ENCODE measurements at places on chromosomes 13 and 19.
A peak's percentile ranks its signal among the peaks of the same experiment; 100 is the strongest.

GRCh38 chr13:98921786-98922185, 56.1 kb downstream of the DOCK9 start:
- DNase-seq, result no peak

- no peak for DNase-seq
Measured at GRCh38 chr13:93345024-93345423, 118.4 kb downstream of the GPC6 start.

GRCh38 chr13:91644806-91645205, 246.4 kb downstream of the GPC5 start:
- DNase-seq, result no peak

DNA sequence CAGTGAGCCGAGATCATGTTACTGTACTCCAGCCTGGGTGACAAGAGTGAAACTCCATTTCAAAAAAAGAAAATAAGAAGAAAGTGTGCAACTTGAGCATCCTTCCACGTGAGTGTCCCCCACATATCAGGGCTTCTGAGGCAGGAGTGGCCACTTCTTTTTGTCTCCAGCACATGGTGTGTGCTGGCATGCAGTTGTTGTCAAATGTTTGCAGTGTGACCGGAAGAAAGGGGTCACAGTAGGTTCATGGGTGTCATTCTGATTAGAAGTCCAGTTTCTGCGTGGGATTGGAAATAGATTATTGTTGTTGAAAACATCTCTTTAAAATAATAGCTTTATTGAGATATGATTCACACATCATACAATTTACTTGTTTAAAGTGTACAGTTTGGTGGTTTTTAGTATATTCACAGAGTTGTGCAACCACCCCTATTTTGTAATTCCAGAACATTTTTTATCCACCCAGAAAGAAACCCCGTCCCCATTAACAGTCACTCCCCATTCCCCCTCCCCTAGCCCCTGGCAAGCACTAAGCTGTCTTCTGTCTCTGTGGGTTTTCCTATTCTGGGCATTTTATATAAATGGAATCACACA, 2.2 kb downstream of the CRTC1 start:
- no peak for DNase-seq

GRCh38 chr13:64817691-64818090, 2412.4 kb downstream of the PCDH9 start:
- DNase-seq, result no peak

DNA sequence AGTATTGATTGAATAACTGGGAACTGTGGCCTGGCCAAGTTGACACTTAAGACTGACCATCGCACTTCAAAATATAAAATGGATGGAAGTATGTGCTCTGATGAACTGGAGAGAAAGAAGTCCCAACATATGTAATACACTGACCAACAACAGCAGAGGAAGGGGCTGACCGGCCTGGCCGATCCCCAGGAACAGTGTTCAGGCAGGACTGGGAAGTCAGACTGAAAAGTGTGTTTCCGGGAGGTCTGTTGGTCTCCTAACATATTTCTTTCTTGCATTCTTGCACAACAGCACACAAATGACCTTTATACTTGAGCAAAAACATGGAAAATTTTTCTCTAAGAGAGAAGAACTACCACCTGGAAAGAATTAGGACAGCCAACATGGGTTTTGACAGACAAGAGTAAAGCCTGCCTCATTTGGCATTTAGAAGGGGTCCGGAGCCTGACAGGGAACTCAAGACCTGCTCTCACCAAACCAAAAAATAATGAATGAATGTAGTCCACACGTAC, 297.8 kb downstream of the OXGR1 start:
- no peak for DNase-seq

DNA sequence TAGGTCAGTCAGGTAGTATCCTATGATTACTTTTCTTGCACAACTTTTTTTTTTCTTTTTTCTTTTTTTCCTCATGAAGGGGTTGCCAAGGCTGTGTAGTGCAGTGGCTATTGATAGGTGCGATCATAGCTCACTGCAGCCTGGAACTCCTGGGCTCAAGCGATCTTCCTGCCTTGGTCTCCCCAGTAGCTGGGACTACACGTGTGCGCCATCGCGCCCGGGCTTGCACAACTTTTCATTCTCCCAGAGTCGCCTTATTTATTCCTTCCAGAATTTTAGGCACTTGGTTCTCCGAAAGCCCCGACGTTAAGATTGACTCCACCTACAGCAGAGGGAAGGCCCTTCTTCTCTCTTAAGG, 867 bp upstream of the ZNF613 start:
- DNase-seq, result no peak

DNA sequence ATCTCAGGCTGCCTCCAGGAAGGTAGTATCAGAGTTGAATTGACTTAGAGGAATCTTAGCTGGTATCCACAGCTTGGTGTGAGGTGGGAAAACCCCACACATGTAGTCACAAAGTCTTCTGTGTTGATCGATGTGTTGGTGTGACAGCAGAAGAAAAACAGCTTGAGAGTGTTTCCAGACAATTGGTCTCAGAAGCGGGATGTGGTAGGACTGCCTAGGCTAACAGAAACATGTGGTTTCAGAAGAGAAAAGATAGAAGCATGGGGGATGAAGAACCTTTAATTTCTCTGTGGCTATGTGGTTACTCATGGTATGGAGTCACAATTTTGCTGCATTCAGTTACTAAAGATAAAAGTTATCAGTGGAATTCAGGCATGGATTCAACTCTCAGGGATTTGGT, 134.7 kb upstream of the SLITRK5 start:
- no peak for DNase-seq

DNA sequence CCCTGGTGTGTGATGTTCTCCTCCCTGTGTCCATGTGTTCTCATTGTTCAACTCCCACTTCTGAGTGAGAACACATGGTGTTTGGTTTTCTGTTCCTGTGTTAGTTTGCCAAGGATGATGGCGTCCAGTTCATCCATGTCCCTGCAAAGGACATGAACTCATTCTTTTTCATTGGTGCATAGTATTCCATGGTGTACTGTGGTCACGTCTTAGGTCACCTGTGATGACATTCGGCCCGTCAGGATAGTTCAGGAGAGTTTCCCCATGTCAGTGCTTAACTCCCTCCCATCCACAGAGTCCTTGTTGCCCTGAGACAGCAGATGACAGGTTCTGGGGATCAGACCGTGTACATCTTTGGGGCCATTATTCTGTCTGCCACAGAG, 8.6 kb downstream of the ZNF444 start:
- DNase-seq, result no peak

DNA sequence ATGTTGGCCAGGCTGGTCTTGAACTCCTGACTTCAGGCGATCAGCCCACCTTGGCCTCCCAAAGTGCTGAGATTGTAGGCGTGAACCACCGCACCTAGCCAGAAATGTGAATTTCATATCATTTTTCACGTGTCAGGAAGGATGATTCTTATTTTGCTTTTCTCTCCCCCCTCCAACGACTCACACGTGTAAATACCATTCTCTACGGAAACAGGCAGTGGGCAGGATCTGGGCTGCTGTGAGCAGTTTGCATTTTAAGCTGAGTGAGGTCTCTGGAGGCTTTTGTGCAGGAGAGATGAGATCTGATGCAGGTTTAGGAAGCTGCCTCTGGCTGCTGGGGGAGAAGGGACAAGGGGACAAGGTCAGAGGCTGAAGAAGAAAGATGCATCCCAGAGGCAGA, 11.9 kb downstream of the ANKRD24 start:
- DNase-seq, result no peak

DNA sequence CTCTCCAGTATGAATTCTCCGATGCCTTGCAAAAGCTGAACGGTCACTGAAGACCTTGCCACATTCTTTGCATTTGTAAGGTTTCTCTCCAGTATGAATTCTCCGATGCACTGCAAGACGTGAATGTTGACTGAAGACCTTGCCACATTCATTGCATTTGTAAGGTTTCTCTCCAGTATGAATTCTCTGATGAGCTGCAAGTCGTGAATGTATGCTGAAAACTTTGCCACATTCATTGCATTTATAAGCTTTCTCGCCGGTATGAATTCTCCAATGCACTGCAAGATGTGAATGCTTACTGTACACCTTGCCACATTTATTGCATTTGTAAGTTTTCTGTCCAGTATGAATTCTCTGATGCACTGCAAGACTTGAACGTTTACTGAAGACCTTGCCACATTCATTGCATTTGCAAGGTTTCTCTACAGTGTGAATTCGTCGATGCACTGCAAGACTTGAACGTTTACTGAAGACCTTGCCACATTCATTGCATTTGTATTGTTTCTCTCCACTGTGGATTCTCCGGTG, 20.0 kb upstream of the ZNF841 start:
- DNase-seq, result no peak

- no peak for DNase-seq
Measured at GRCh38 chr13:44229371-44230030, 144.1 kb upstream of the SERP2 start.

GRCh38 chr13:36555151-36555986, 118.5 kb upstream of the SERTM1 start:
- no peak for DNase-seq

GRCh38 chr13:49315756-49316482, 68.2 kb downstream of the CDADC1 start:
- no peak for DNase-seq

DNA sequence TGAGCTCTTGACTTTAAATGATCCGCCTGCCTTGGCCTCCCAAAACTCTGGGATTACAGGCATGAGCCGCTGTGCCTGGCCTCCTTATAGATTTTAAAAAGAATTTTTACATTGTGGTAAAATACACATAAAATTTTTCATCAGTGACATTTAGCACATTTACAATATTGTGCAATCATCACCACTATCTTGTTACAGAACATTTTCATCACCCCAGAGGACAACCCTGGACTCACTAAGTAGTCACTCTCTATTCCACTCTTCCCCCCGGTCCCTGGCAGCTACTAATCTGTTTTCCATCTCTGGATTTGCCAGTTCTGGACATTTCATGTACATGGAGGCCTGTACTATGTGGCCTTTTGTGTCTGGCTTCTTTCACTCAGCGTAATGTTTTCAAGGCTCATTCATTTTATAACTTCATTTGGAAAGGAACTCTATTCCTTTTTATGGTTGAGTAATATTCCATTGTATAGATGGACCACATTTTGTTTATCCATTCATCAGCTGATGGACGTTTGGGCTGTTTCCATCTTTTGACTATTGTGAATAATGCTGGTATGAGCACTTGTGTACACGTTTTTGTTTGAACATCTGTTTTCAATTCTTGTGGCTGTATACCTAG, 19.9 kb downstream of the MEGF8 start:
- no peak for DNase-seq

DNA sequence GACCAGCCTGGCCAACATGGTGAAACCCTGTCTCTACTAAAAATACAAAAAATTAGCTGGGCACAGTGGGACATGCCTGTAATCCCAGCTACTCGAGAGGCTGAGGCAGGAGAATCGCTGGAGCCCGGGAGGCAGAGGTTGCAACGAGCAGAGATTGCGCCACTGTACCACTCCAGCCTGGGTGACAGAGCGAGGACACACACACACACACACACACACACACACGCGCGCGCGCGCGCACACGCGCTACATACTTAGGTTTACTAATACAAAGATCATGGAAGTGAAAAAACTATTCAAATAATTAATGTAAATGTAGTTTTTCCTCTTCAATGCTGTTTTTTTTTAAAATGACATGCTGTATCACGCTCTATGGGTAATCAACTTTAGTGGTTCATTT, 58.5 kb upstream of the ZDHHC20 start:
- no peak for DNase-seq

- DNase-seq, result no peak
Measured at GRCh38 chr13:40271271-40271885, 395.1 kb downstream of the FOXO1 start.

DNA sequence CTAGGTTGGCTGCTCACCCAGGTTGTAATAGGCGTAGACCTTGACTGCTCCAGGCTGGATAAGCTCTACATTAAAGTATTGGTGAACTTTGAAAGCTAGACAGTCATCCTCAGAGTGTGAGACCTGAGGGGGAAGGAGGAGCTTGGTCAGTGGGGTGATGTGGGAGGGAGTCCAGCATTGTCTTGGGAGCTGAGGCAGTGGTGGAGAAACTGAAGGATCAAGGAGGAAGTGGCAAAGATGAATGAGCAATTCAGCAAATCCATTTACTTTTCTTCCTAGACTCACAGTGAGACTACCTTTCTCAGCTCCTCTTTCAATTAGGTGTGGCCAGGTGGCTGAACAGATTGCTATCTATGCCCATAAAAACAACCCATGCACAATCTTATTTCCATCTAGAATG, 10.2 kb upstream of the TNFSF14 start:
- no peak for DNase-seq

- no peak for DNase-seq
Measured at GRCh38 chr13:34459856-34460255, 482.2 kb upstream of the NBEA start.

- DNase-seq, result no peak
Measured at GRCh38 chr19:53388904-53389303, 6.0 kb upstream of the ZNF765 start.

- DNase-seq, result no peak
Measured at GRCh38 chr19:29631450-29631849, 25.4 kb downstream of the POP4 start.

DNA sequence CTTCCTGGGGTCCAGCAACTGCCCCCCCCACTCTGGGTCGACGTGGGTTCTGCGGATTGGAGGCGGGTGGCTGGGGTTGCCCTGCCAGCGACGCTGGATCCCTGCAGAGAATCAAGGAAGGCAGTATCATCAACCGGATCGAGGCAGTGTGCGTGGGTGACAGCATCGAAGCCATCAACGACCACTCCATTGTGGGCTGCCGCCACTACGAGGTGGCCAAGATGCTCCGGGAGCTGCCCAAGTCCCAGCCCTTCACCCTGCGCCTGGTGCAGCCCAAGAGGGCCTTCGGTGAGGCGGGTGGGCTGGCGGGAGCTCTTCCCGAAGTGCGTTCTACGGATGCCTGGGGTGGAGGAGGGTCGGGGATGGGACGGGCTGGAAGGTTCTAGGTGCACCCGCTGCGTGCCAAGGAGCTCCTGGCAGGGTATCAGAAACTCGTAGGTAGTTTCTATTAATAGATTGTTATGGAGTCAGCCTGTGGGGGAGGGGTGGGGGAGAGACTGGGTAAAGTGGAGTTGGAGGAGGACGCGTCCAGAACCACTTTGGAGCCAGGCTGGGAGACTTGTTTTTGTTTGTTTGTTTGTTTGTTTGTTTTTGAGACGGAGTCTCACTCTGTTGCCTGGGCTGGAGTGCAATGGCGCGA, 1.5 kb downstream of the GIPC3 start:
- no peak for DNase-seq

- DNase-seq, result peak; percentile 58
Measured at GRCh38 chr19:372306-372890, 27.8 kb upstream of the MIER2 start.

GRCh38 chr19:29841209-29841558, 29.4 kb downstream of the CCNE1 start:
- DNase-seq, result no peak

GRCh38 chr19:48631225-48631624, 6.0 kb downstream of the DBP start:
- no peak for DNase-seq

GRCh38 chr19:43687660-43687997, 17.7 kb upstream of the PLAUR start:
- no peak for DNase-seq

DNA sequence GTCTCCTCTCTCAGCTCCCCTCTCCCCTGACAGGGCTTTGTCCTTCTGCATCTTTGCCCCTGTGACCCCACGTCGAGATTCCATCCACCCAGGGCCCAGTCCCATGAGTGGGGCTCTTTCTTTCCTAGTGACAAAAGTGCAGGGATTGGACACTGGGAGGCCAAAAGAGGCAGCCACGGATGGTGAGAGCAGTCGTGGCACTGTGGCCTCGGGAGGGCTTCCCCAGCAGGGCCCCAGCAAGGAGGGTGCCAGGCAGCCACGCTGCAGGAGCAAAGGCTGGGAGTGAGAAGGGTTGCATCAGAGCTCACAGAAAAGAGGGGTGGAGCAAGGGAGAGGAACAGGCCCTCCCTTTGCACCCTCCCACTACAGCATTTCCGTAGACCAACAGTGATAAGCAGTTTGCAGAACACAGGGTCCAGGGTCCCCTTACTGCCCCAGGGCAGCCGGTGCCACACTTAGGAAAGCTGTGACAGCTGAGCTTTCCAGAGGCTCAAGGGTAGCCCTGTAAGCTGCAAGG, 4.9 kb downstream of the ZSCAN1 start:
- no peak for DNase-seq
